Right lobe of liver (tissue), 6 donors: ENCODE measurements at places on chromosomes 5 and 9.

- no peak for DNase-seq
These were observed 365.7 kb downstream of the DEPDC1B start for GRCh38 chr5:60334281-60334713.

- no peak for DNase-seq
These were observed 70.2 kb downstream of the SEMA4D start for GRCh38 chr9:89427621-89428221.

DNA sequence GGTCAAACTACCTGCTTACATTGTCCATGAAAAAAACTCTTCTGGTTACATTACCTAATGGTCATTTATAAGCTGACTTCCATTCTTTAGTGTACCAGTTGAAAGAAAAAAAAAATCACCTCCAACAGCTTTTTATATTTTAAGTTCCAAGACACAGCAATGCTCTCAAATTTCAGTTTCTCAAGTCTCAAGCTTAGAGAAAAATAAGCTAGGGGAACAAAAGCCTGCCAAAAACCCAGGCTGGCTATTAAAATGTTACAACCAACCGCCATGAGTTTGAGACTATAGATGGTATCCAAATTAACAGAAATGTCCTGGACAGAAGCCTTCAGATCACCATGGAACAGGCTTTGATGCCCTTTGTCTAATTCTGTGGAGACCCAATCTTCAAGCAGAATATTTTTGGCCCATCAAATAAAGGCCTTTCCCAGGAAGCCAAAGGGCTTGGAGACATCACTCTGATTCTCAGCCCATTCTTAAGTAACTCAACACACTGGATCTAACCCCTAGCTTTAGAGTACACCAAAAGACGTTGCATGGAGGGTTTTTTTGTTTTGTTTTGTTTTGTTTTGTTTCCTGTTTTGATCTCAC is 343.7 kb downstream of the GLIS3 start:
- no peak for DNase-seq

DNA sequence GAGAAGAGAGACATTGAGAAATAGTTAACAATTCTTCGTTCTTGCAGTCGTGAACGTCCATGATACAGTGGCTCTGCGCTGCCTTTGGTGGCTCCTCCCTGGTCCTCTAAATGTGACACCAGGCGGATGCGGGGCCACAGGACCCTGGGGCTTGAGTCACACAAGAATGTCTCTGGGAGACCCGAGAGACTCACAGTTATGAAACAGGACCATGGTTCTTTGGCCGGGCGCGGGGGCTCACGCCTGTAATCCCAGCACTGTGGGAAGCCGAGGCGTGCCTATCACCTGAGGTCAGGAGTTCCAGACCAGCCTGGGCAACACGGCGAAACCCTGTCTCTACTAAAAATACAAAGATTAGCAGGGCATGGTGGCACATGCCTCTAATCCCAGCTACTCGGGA is 767 bp upstream of the ZDHHC11 start:
- peak; percentile 28 for DNase-seq
